ENCODE measurements at places on chromosomes 13 and 19. TPM values are rescaled to one million over a fixed set of nuclear protein-coding genes. Genes with fewer than 3 reads are reported as not detected.

The SPRED3 gene
- total RNA-seq: 1.9 TPM

The FUT2 gene
- not detected for total RNA-seq

The CBY2 gene
- 0.63 TPM for total RNA-seq

The RNASEH2B gene
- total RNA-seq: 90.2 TPM

GRCh38 chr13:35841060-35841521, 290.1 kb downstream of the DCLK1 start:
- no peak overlapping the region for H3K27ac ChIP-seq
- no peaks in the 10 kb centered on the region for H3K27me3 ChIP-seq
- no peak overlapping the region for H3K4me3 ChIP-seq
- DNase-seq: no peak

GRCh38 chr13:114021464-114022308, 47.8 kb upstream of the C13orf46 start:
- peaks cover 3% of the 10 kb centered on the region for H3K4me1 ChIP-seq
- no peak overlapping the region for H3K27ac ChIP-seq
- DNase-seq: no peak

DNA sequence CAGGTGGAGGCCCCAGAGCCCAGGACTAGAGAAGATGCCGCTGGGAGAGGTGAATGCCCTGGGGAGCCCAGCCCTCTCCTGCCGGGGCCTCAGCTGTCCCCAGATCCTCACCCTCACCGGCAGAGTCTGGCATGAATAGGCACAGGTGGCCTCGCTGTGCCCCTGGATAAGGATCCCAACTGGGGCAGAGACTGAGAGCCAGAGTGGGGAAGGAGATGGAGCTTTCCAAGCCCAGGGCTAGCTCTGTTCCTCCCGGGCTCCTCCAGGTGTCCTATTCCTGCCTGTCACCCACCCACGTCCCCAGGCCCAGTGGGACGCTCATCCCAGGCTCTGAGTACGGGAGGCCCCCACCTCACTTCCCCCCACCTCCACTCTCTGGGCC, 16.5 kb downstream of the PRR36 start:
- DNase-seq: no peak
- H3K4me1 ChIP-seq: peaks cover 4% of the 10 kb centered on the region
- H3K36me3 ChIP-seq: no peaks in the 10 kb centered on the region
- H3K27ac ChIP-seq: no peak overlapping the region
- no peak overlapping the region for H3K4me3 ChIP-seq

GRCh38 chr13:109751477-109751876, 34.9 kb downstream of the IRS2 start:
- no peaks in the 10 kb centered on the region for H3K4me1 ChIP-seq
- H3K36me3 ChIP-seq: peaks cover 6% of the 10 kb centered on the region
- no peak overlapping the region for H3K27ac ChIP-seq
- H3K4me3 ChIP-seq: no peak overlapping the region
- DNase-seq: no peak

- no peaks in the 10 kb centered on the region for H3K36me3 ChIP-seq
- no peaks in the 10 kb centered on the region for H3K27me3 ChIP-seq
- DNase-seq: no peak
- H3K4me3 ChIP-seq: no peak overlapping the region
- no peaks in the 10 kb centered on the region for H3K4me1 ChIP-seq
- no peak overlapping the region for H3K27ac ChIP-seq
Observed at GRCh38 chr13:75959861-75960481, 323.8 kb downstream of the LMO7 start.

- no peak overlapping the region for H3K27ac ChIP-seq
- no peak overlapping the region for H3K4me3 ChIP-seq
- no peaks in the 10 kb centered on the region for H3K27me3 ChIP-seq
- peaks cover 15% of the 10 kb centered on the region for H3K4me1 ChIP-seq
Observed at GRCh38 chr19:33263325-33264023, 37.8 kb upstream of the SLC7A10 start.

DNA sequence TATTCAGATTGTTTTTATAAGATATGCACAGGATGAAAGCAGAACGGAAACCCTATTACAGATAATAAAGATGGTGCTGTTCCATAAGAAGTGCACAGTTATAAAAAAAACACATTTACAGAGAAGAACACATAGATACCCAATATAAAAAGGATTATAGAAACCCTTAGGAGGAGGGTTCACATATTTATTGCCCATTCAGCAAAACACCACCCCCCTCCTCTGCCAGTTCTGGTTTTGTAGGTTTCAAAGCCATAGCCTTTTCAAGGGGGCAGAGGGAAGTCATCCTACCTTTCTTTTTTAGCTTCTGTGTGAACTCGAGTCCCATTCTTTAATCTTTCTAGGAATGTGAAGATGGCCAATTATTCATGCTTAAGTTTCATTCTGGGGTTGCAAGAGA, 511.2 kb downstream of the GPC5 start:
- no peak for DNase-seq
- H3K36me3 ChIP-seq: no peaks in the 10 kb centered on the region
- no peaks in the 10 kb centered on the region for H3K27me3 ChIP-seq
- H3K27ac ChIP-seq: no peak overlapping the region

All from T-cell (primary cell).